Activated T-cell treated with anti-CD3 and anti-CD28 coated beads, Interleukin-2, amount 50 U/mL, for 72 hours (primary cell): ENCODE measurements at places on chromosomes 3 and 15.

DNA sequence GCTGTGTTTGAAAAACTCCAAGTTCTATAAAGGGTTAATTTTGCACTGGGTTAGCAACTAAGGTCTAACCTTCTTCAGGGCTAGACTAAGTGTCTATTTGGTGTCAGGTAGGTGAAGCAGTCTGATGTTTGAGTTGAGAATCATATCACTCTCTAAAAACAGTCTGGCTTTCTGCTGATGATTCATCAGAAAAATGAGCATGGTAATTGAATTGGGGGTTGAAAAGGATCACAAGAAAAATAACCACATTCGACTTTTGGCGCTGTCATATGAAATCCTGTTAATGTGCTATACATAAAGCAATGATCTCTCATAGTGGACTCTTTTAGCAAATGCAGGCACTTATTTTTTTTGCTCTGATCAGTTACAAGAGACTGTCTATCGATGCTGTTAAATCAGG is 242.2 kb upstream of the AZI2 start:
- no peak for DNase-seq

DNA sequence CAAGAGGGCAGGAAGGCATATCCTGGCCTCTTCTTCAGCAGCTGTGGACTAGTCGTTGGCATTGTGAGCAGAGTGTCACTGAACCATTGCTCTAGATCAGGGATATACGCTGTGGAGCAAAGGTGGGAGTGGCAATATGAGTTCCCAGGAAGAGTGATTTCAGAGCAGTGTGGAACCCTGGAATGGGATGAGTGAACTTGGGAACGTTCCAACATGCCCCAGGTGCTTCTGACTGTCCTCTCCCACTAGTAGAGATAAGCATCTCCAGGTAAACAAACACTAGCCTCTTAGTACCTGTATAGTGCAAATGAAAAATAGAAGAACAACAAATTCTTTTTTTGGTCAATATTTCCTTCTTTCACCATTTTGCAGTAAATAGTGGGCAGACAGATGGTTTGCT is 123.6 kb upstream of the VEPH1 start:
- no peak for DNase-seq

DNA sequence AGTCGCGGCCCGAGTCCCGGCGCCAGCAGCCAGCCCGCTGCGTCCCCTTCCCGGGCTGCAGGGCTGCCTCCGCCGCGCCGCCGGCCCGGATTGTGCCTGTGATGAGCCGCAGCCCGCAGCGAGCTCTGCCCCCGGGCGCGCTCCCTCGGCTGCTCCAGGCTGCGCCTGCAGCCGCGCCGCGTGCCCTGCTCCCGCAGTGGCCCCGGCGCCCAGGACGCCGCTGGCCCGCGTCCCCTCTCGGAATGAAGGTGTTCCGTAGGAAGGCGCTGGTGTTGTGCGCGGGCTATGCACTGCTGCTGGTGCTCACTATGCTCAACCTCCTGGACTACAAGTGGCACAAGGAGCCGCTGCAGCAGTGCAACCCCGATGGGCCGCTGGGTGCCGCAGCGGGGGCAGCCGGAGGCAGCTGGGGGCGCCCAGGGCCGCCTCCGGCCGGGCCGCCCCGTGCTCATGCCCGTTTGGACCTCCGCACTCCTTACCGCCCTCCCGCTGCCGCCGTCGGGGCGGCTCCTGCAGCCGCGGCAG is 1.2 kb downstream of the CHST2 start:
- DNase-seq, result peak; percentile 55

- DNase-seq, result no peak
Observed at GRCh38 chr3:124200407-124200806, 208.5 kb upstream of the ROPN1 start.

- no peak for DNase-seq
Observed at GRCh38 chr3:121985846-121986245, 36.2 kb downstream of the ILDR1 start.

- DNase-seq, result no peak
Observed at GRCh38 chr3:100045696-100046095, 68.6 kb downstream of the FILIP1L start.

GRCh38 chr15:81297147-81297572 is 26.8 kb downstream of the STARD5 start:
- DNase-seq, result no peak

GRCh38 chr3:60523536-60523935 is 727.7 kb downstream of the FHIT start:
- no peak for DNase-seq
